NCI-H2171 (cell line): ENCODE measurements at places on chromosomes 11 and 22.

DNA sequence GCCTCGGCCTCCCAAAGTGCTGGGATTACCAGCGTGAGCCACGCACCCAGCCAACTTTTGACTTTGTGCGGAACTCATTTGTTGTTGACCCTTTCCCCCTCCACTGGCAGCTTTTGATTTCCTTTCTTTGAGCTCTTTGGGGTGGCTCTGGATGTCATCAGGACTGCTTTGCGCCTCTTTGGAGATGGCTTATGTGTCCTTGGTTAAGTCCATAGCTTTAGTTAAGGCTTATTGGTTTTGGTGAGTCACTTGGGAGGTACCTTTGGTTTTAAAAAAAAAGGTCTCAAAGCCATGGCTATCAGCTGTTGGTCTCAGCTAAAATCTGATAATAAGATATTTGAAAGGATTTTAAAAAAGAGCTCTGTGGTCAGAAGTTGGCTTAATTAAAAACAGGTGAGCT, 5.1 kb upstream of the ARSA start:
- no peak for DNase-seq

DNA sequence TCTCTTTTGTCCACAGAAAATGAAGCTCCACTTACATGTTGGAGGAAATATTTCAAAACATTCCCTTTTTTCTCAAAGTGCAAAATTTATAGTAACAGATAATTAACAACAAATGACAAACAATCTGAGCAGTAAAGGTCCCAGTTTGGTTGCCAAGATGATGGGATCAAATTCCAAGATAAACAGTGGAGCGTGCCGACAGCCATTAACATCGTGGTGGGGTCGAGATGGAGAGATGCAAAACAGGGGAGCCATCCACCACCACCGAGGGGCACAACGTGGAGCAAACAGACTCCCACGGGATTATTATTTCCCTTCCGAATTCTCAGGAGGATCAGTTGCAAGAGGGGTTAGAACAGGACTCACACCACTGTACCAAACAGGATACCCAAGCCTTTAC, 17.2 kb downstream of the MPPED2 start:
- DNase-seq, result no peak

DNA sequence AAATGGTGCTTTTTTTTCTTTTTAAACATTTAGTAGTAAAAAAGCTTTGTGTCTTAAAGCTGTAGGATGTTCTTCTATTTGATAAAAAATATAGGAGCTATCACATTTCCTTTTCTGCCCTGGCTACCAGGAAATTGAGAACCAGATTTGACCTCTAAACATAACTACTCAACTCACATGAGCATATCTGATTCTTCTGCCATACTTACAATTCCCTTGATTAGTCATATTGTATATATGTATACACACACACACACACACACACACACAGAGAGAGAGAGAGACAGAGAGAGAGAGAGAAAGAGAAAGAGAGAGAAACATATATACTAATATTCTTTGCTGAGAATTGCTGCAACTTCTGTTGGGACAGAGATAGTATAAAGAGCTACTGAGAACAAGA, 23.0 kb upstream of the GDPD4 start:
- no peak for DNase-seq

DNA sequence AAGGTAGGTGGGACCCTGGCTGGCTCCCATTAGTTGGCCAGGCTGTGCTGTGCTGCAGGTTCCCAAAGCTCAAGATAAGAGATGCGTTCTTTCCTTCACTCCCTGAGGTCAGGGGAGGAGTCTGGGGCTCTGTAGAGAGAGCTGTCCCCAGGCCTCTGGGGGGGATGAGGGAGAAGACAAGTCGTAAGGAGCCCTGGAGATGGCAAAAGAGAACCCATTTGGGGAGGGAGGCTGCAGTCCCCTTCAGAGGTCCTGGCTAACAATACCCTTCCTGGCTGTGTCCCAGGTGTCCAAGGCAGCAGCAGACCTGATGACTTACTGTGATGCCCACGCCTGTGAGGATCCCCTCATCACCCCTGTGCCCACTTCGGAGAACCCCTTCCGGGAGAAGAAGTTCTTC, 916 bp downstream of the GNG3 start:
- no peak for DNase-seq

- DNase-seq, result no peak
These were observed 333.8 kb upstream of the CHORDC1 start for GRCh38 chr11:90556606-90557005.
